Endodermal cell (in vitro differentiated cells): ENCODE measurements at places on chromosomes 5 and 9. TPM values are rescaled to one million over a fixed set of nuclear protein-coding genes. Genes with fewer than 3 reads are reported as not detected.
A peak's percentile ranks its signal among the peaks of the same experiment; 100 is the strongest.

DNA sequence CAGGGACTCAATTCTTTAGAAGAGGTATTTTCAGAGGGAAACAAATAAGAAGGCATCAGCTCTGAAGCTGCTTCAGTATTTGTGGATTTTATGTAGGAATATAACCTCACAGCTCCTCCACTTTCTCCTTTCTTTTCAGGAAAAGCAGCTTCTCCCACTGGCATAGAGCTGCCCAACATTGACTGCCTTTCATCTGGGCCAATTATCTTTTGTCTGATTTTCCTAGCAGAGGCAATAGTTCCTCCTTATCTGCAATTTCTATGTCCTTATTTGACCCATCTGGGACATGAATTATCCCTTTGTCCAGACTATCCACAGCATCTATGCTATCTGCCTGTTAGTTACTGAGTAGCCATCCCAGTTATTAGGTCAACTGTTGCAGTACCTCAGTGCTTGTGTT lies 1671.2 kb upstream of the ACO1 start:
- no peak for DNase-seq

DNA sequence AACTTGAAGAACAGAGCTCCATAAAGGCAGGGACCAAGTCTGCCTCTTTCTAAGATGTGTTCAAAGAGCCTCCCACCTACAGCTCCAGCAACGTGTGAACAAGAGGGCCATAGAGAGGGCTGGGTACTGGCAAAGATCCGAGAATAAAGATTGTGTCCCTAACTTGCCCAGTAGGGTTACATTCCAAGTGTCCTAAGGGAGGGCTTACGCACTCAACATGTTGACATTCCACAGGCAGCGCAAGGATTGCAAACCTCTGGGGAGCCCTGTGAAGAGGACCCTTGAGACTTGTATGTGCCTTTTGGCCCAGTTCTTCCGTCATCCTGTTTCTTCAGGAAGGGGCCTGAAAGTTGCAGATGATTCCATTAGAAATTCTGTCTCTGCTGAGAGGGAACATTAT lies 48.2 kb upstream of the ENTREP1 start:
- no peak for DNase-seq

GRCh38 chr9:103649086-103649485 lies 445.0 kb upstream of the SMC2 start:
- no peak for DNase-seq

- peak; percentile 82 for DNase-seq
Observed at GRCh38 chr9:99807276-99807852, 14.3 kb upstream of the NR4A3 start.

GRCh38 chr9:92438900-92439526 lies 14.7 kb upstream of the OMD start:
- no peak for DNase-seq

GRCh38 chr9:116978155-116978554 lies 291.1 kb downstream of the TRIM32 start:
- no peak for DNase-seq

DNA sequence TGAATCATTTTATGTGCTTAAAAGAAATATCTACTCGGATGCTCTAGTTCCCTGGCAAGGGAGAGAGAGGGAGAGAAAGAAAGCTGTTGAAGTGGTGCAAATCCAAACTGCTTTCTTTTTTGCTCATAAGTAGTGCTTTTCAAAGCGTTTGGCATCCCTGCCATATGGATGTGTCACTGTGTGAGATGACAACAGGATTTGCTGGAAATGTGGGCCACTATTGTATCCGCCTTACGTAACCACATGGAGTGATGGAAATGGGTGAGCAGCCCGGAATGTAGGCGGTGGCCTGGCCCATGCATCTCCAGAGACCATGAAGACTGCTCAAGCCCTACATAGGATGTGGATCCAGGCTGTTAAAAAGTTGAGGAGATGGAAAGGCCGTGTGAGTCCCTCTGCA lies 30.8 kb downstream of the TJP2 start:
- peak; percentile 61 for DNase-seq

DNA sequence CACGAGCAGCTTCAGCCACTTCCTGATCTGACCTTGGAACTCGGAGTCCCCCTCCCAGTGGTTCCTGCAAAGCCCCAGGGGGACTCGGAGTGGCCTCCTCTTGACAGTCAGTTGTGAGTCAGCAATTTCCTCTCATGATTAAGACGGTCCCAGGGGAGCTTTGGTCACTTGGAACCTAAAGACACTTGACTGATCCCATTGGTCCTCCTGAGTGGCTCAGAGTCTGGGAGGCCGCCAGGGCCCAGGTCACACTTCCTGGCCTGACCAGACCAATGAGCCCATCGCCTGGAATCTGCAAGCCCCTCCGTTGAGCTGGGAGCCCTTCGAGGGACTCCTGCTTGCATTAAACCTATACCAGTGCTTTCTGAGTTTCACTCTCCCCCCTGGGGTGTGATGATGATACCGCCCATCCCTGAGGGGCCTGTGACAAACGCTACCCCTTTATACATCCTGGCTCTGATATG lies 29.1 kb downstream of the TSPAN17 start:
- DNase-seq = no peak

GRCh38 chr5:142984011-142984410 lies 213.8 kb downstream of the ARHGAP26 start:
- DNase-seq = no peak

GRCh38 chr5:179142434-179143198 lies 82.4 kb downstream of the ZNF354C start:
- DNase-seq = no peak

IFNA21 gene
- total RNA-seq = not detected in 2 replicates

PLPP7 gene
- total RNA-seq = 4.5 to 5.6 TPM (median 5.2 TPM) in 3 replicates

TSLP gene
- 0.15 to 1.1 TPM (median 0.51 TPM) in 3 replicates for total RNA-seq

OLFML2A gene
- total RNA-seq = 25.1 to 28.1 TPM (median 28.0 TPM) in 3 replicates

CEP72 gene
- total RNA-seq = 26.5 and 36.5 TPM in 2 replicates

PAPPA gene
- 0.09 and 0.11 TPM in 2 replicates for total RNA-seq

NDOR1 gene
- 12.1 to 43.8 TPM (median 41.4 TPM) in 3 replicates for total RNA-seq

LRRC19 gene
- total RNA-seq = not detected in 2 replicates
